OCI-LY7 (cell line): ENCODE measurements at places on chromosomes 2 and 18.

DNA sequence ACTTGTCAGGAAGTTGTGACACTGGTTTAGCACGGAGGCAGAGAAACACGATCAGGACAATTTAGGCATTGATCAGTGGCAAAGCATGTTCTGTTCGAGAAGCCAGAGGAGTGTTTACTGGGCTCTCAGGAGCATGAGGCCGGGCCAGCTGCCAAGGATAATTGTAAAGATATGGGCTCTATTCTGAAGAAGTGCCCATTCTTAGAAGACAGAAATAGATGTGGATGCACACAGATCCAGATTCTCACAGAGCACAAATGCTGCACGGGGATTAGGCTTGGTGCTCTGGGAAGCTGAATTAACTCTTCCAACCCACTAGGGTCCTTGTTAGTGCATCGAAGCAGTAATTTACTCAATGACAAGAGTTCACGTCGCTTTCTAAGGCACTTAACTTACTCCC is 16.2 kb downstream of the AFF3 start:
- DNase-seq = no peak

- no peak for DNase-seq
Observed at GRCh38 chr2:61172671-61173070, 10.7 kb downstream of the C2orf74 start.

- no peak for DNase-seq
Observed at GRCh38 chr2:239180526-239181073, 220.2 kb downstream of the HDAC4 start.

DNA sequence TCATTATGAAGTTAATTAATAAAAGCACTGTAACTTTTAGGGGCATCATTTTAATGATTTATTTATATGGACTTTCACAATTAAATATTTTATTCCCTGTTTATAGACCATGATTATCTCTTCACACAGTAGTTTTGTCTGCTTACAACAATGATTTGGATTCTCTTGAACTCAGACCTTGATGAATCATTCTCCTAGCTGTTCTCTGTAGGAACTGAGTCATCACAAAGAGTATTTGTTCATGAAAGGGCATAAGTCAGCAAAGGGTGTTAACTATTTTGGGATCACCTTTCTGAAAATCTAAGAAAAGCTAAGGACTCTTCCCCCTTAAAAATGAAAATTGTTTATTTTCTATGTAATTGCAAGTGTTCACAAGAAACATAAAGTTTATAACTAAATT is 461.1 kb upstream of the UBE2E3 start:
- no peak for DNase-seq

GRCh38 chr2:4967206-4967605 is 725.0 kb upstream of the SOX11 start:
- DNase-seq = no peak

DNA sequence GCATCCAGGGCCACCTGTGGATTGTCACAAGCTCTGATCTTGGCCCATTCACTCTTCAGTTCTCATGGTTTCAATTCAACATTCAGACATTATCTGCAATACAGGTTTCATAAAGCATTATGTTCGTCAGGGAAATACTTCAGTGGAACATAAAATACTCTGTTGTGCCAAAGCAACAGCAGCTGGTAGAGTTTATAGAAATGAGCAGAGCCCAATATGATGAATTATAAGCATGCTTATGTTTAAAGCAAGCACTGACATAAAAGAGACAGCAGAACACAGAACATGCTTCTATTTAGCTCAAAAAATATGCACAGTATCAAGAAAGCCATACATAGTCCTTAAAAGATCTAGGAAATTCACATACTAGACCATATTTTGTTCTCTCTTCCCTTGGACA is 71.3 kb downstream of the PDK1 start:
- no peak for DNase-seq

GRCh38 chr2:30820381-30821055 is 13.3 kb upstream of the CAPN13 start:
- DNase-seq = no peak

DNA sequence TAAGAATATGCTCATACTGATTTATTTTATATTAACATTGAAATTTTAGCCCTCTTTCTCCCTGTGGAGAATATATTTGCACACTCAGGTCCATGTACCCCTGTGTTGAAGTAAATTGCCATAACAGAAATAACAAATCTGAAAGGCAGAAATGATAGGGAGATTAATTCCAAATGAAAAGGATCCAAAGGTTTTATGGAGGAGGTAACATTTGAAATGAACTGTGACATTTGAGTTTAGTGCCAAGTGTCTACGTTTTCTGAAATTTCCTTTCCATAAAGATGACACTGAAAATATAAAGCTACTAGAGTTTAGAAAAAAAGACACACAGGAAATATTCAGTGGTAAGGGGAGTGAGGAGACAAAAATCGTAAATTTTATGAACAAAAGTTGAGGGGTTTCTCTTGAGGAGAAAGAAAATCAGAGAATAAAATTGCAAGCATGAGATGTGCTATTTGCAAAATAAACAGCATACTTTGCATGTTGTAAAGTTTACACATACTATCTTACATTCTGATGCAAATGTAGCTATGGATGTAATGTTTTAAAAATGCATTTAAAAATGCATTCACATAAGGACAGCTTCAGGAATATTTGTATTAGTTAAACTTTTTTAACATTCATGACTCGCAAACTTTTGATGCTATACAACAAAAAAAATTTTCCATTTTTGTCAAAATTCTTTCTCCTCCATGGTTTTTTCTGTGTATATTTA is 69.5 kb downstream of the BAZ2B start:
- no peak for DNase-seq

GRCh38 chr2:47551800-47552525 is 149.0 kb downstream of the MSH2 start:
- no peak for DNase-seq

DNA sequence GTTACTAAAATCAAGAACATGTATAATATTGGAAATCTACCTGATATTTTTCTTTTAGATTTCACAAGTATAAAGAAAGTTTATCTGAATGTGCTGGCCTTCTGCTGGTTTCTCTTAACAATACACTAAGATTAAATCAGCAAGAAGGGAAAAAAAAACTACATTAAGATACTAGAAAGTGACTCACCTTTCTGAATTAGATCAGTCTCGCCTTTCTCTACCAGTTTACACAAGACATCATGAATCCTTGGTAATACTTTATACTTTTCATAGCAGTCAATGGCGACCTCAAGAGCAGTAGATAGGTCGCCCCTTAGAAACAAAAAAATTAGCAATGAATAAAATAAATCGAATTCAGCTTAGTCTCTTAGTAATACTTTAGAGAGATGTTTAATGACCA is 61.2 kb downstream of the LRPPRC start:
- DNase-seq = no peak

DNA sequence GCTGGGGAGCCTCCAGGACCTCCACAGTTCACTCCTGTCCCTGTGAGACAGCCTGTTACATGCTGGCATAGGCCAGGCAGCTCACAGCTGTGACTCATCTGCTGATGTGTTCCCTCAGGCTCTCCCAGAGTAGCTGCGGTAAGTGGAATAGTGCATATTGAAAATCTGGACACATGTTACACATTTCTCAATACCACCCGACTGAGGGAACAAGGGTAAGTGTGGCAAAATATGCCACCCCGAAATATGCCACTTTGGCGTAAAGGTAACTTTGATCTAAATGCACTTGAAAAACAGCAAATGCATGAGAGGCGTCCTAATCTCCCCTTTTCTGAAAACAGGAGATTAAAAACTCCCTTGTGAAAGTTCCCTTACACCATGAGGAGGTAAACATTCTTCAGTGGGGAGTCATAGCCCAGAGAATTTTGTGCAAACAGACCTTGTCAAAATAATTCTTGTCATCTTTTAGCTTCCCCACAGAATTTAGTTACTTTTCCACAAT is 557.9 kb downstream of the CCDC85A start:
- no peak for DNase-seq

DNA sequence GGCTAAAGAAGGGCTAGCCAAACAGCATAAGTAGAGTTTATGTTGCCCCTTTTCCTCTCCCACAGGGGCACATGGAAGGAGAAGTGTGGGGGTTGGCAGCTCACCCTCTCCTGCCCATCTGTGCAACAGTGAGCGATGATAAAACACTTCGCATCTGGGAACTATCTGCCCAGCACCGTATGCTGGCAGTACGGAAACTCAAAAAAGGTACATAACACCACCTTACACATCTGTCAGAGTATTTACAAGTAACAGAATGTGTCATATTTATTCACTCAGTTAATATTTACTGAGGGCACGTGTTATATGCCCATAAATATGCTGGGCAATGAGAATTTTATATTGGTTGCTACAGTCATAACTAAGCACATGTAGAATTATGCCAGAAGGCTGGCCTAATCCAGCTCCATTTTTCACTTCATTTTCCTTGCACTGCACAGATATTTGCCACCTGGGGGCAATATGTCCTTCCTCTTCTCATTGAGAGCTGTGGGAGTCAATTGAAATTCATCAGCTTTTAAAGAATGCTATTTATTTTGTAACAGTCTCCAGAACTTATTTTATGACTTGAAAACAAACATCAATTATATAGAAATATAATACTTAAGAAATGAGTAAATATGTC is 150.6 kb downstream of the RTN4 start:
- DNase-seq = no peak

GRCh38 chr2:86543335-86543734 is 19.9 kb downstream of the CHMP3 start:
- no peak for DNase-seq

GRCh38 chr2:180604077-180604476 is 376.3 kb upstream of the UBE2E3 start:
- peak; percentile 1 for DNase-seq

DNA sequence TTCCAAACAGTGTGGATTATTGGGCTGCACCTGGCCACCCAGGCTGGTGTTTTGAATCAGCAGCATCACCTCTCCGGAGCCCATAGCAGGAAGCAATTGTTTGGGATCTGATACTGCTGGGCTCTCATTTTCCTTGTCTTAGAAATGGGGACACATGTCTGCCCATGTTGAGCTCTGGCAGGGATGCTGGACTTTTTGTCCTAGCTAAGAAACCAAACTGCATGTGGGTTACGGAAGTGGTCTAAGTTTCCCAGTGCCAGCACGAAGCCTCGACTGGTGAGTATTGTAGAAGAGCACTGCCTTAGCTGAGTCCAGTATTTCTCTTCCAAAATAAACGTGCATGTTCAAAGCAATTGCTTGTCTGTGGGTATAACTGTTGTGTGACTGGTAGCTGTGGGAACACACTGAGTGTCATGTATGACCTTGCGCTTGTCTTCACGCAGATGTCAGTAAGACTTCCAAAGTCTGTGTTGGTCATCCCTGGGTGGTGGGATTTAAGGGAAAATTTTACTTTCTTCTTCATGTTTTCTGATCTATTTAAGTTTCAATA is 43.6 kb downstream of the SH3RF3 start:
- DNase-seq = no peak

DNA sequence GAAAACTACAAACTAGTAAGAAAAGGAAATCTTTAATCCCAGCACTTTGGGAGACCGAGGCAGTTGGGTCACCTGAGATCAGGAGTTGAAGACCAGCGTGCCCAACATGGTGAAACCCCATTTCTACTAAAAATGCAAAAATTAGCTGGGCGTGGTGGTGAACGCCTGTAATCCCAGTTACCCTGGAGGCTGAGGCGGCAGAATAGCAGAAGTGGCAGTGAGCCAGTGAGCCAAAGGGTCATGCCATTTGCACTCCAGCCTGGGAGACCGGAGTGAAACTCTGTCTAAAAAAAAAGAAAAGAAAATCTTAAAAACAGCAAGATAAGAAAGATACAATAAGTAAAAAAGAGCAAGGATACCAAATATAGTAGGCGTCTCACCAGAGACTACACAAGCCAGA is 502.9 kb upstream of the ID2 start:
- no peak for DNase-seq

DNA sequence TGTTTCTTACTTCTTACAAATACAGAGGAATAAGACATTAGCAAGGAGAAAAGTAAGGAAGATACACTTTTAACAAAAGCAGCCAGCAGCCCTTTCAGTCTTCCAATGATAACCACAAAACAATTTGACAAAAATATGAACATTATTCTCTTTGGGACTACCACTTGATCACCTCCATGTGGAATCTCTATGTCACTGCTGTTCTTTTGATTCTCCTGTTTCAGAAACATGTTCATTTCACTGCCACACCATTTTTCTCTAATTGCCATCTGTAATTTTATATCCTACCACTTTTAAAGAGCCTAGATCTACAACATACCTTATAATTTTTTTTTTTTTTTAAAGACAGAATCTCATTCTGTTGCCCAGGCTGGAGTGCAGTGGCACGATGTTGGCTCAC is 10.9 kb downstream of the INO80D start:
- DNase-seq = no peak

DNA sequence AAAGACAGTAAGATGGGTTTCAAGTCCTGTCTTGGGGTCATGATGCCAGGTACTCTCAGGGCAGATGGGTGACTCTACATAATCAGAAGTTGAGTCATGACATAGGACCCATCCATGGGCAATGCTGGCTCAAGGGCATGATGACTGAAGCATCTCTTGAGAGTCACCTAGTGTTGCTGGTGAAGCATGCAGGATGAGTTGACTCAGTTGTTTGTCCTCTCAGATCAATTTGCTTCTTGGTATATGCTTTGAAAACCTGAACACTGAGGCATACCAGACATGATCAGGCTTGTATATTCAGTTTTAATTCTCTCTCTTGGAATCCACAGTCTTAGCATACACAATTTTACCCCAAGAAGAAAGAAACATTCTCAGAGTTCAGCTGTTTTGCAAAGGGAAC is 658.9 kb upstream of the NXPH2 start:
- DNase-seq = no peak

- DNase-seq = no peak
Observed at GRCh38 chr2:183709829-183710228, 585.6 kb downstream of the NUP35 start.

DNA sequence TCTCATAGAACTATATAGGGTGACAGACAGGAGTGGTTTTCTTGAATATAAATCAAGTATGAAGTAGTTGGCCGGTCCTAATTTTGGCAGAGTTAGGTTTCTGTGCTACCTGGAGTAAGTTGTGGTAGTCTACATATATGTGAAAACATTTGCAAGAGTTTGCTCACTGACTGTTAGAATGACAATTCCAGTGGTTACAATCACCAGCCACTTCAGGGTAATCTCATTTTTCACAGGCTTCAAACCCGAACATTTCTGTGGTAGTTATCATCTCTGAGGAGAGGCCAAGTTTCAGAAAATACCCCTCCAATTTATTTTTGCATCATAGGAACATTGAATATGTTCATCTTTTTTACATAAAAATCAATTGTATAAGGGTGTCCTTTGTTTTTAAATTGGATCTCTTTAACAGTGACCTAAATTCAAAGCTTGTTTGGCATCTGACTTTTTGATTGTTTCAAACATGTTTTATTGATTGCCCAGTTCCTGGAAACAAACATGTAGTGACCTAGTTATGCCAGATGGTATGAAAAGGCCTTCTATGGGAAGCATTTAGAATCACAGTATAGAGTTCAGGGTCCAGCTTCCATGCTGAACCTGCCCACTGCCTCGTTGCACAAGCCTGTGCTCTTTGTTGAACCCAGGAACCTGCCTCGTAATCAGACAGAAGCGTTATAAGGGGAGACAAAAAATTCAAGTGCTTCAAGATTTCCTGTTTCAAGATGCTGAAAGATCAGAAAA is 250.6 kb downstream of the LTBP1 start:
- DNase-seq = no peak

- DNase-seq = no peak
Observed at GRCh38 chr2:72211777-72212485, 64.3 kb upstream of the CYP26B1 start.
